ENCODE measurements at places on chromosomes 3 and 15.

- DNase-seq = no peak
Observed at GRCh38 chr3:87800516-87800915, 258.3 kb downstream of the CGGBP1 start.

- DNase-seq = no peak
Observed at GRCh38 chr3:29429055-29429679, 148.3 kb downstream of the RBMS3 start.

DNA sequence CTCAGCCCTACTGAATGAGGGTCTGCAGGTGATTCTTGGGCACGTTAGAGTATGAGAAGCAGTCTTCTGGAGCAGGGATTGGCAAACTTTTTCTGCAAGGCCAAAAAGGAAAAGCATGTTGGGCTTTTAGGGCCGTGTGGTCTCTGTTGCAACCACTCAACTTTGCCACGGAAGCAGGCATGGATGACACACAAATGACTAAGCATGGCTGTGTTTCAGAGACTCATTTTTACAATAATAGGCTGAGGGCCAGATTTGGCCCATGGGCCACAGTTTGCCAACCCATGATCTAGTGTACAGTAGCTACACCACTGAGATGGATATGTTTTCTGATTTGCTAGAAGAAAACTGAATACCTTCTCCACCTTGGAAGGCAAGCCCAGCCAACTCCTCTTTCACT is 66.1 kb upstream of the PRICKLE2 start:
- DNase-seq = peak; percentile 41

GRCh38 chr3:100269410-100270214 is 8.8 kb downstream of the TBC1D23 start:
- no peak for DNase-seq

DNA sequence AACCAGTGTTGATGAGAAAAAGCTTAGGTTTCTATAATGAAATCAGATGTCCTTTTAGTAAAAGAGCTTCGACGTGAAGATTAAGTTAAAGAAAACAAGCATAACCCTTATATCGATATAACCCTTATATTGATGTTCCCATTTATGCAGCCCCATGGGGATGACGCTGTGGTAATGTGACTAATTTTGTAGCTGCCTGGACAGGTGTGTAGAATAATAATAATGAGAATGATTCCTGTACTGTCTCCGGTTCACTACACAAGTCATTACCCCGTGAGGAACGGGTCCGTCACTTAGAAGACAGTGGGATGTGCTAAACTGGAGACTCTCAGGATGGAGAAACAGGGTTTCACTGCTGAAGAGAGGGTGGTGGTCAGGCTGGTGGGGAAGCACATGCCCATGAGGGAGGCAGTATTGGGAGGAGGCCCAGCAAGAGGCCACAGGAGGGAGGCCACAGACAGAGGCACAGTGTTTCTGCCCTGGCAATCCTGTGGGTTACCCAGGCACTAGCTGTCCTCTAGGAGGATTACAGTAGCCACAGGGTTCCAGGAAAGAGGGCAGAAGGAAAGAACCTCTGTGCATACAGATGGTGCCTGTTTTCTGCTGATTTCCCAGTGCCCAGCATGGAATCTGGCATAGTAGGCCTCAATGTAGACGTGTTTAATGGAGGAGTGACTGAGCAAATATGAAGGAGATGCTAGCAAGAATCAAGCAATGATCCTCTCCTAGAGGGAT is 191.1 kb upstream of the TSC22D2 start:
- no peak for DNase-seq

DNA sequence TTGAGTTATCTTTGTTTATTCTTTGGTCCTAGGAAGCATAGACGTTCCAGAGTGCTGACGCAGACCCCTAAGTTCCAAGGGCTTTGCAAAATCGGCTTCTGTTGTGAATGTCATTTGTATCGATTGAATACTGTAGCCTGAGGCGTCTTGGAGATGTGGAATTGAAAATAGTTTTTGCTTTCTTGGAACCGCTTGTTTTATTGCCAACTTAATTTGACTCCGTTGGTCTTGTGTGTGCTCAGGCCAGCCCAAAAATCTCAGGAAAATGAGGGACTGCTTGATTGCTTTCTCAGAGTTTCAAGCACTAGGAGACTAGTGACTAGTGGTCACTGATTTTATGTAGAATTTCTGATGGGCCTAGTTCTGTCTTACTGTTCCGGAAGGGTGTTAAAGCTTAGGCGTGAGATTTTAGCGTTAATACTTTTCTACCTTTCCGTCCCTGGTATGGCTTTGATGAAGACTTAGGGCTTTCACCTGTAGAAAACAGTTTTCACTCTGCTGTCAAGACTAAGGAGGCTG is 263 bp upstream of the UTS2B start:
- no peak for DNase-seq

- no peak for DNase-seq
Observed at GRCh38 chr3:190491533-190492054, 22.3 kb upstream of the IL1RAP start.
